Stimulated activated memory B cell treated with anti-CD40 and anti-IgM and Interleukin-4, amounts not matched to agents 10 μg/mL and 1 μg/mL and 100 μg/mL, for 72 hours (primary cell): ENCODE measurements at places on chromosomes 13 and 19.

DNA sequence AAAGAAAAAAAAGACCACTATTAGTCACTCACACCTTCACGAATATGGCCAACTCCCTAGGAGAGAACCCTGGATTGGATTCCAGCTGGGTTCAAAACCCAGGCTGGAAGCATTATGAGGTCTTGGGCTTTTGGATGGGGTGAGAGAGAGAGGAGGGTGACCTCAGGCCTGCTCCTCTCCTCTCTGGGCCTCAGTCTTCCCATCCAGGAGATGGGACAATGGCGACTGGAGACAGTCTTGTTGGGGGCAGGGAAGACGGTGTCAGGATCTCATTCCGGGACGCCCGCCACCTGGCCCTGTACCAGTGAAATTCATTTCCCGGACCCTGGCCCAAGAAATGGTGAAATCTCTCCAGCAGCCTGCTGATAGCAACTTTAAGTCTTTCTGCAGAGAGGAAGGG, 26.3 kb downstream of the TINCR start:
- ATAC-seq, result no peak

DNA sequence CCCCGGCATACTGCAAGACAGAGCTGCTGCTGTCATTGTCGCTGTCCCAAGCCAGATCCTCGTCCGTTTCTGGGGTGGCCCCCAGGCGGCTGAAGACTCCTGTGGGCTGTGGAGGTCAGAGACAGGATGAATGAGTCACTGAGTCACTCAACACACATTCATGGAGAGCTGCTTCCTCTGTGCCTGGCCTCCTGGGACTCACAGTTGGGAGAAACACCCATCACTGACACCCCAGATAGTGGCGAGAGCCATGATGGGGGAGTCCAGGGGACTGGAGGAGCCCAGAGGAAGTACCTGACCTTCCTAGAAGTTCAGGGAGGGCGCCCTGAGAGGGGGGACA, 26.0 kb downstream of the C19orf47 start:
- no peak for ATAC-seq

- ATAC-seq, result no peak
These were observed 10.3 kb downstream of the RNF126 start for GRCh38 chr19:652467-653389.

GRCh38 chr19:52101866-52102562, 6.4 kb upstream of the ZNF841 start:
- no peak for ATAC-seq

- ATAC-seq, result no peak
These were observed 704.3 kb downstream of the FGF9 start for GRCh38 chr13:22375151-22375550.

GRCh38 chr13:39777527-39778061, 122.1 kb downstream of the COG6 start:
- peak; percentile 57 for ATAC-seq

GRCh38 chr13:108350579-108350978, 81.1 kb downstream of the TNFSF13B start:
- ATAC-seq, result no peak

- ATAC-seq, result no peak
These were observed 167.1 kb downstream of the PCDH9 start for GRCh38 chr13:67063036-67063435.

DNA sequence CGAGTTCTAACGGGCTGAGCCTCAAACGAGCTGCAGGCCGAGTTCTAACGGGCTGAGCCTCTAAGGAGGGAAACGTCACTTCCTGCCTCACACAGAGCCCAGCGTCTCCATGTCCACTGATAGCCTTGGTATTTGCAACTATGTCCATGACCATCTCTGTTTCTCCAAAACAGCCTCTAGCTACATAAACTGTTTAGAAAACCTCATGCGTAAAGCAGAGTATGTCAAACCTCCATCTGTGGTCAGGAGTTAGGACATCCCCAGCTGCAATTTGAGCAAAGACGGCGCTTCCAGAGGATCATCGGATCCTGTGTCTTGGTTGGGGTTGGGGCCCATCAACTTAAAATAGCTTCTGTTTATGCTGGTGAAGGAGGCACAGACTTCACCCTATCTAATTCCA, 20.8 kb downstream of the RASA3 start:
- no peak for ATAC-seq

DNA sequence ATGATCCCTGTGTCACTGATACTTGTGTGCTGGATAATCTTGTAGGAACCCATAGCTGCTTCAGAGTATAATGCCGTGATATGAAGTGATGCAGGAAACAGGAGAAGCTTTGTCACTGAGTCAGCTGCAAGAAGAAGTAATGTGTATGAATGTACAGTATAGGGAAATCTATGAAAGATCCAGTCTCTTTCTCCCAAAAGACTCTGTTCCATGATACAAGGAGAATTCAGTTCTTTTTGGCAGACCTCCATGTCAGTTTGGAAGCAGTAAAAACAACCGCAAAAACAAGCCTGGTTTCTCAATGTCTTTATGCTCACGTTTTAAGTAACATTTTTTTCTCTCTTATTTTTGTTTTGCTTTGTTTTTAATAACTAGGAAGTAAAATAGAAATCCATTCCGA, 33.9 kb downstream of the PCDH17 start:
- ATAC-seq, result no peak

GRCh38 chr19:55442372-55442961, 633 bp downstream of the SHISA7 start:
- ATAC-seq, result no peak

- ATAC-seq, result no peak
These were observed 224.8 kb downstream of the SPRY2 start for GRCh38 chr13:80116107-80116506.

GRCh38 chr13:94080527-94080926, 399.0 kb downstream of the DCT start:
- ATAC-seq, result no peak

DNA sequence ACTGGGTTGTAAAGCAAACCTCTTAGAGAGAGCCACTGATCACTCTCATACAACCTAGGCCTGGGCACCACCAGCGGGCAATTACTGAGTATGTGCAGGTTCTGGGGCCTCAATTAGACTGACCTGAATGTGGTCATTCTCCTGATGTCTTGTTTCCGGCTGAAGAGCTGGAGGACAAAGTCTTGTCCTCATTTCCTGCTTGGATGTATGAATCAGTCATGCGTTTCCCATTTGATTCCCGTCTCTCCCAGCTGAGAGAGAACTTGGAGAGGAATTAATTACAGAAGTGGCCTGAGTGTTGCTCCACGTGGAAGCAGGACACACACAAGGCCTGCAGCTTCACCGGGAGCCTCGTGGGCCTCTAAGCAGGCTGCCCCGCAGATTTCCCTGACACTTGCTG, 799.3 kb upstream of the ARGLU1 start:
- ATAC-seq, result no peak

DNA sequence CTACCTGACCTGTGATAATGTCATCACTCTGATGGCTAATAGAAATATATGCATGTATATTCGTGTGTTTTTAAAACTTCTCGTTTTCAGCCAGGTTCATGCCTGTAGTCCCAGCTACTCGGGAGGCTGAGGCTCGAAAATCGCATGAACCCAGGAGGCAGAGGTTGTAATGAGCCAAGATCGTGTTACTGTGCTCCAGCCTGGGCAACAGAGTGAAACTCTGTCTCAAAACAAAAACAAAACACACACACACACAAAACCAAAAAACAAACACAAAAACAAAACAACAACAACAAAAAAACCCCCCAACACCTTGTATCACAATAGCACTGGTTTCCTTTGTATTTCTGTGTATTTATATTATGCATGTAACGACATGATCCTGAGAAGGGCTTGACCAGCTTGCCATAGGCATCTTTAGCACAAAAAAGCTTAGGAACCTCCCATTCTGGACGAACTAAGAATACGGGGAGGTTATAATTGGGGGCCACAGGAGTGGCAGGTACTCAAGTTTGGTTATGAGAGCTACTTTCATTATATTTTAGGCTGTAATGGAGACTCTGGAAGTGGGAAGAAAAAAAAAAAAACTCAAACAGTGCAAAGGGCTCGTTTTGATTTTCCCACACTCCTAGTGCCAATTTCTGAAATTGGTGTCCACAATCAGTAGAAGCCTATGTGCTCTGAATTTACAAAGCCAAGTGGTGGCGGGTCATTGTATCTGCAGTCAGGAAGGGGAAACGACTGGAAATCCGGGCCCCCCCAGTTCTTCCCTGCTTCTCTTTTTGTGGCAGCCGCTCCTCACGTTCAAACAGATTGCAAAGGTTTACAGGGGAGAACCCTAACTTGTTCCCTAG, 1.2 kb upstream of the ACP7 start:
- ATAC-seq, result no peak

DNA sequence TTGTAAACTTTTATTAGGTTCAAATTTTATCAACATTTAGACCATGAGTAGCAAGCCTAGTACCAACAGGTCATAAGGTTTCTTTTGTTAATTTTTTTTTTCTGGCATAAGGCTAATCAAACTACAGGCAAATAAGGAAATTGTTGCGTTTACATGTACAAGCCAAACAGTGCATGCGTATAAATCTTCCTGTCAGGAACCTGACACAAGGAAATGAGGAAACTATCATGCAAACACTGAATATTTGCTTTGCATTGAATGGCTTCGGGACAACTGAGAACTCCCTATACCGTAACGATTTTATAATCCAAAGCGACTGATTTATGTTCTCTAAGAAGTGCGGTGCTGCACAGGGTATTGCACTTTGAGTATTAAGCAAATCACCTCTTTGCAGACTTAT, 133.0 kb upstream of the TRPC4 start:
- no peak for ATAC-seq

DNA sequence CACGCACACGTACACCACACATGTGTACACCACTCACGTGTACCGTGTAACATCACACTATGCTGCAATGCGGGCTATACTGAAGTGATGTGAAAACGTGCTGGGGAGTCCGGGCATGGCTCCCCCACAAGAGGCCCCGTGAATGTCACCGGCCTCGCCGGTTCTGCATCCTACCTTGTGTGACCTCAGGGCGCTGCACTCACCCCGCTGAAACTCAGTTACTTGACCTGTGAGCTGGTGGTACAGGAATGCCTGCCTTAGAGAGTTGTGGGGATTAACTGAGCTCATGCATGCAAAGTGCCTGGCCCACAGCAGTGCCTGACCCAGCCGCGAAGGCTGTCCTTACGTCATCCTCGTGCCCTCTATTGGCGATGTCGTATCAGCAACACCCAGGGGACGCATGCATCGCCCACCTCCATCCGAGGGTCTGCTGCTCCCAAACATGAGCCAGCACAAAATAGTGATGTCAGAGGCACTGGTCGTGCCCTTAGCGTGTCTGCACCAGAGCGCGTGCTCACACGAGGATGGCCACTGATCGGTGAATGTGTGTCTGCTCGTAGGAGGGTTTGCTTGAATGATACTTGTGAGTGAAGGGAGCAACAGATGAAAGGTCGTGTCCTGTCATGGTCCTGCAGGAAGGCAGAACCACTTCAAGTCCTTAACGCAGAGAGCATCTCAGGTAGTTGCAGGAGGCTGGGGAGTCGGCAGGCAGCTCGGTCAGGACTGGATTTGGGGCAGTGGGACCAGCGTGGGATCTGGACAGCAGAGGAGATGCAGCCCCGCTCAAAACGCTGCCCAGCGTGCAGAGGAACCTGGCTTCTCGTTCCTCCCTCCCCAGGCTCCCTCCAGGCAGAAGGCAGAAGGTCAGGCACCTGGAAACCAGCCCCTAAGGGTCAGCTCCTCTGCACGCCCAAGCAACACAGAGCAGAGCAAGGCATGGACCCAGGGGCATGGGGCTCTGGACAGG, 126.2 kb upstream of the SPACA7 start:
- no peak for ATAC-seq

- no peak for ATAC-seq
These were observed 6.8 kb upstream of the ZNF429 start for GRCh38 chr19:21498651-21499050.

DNA sequence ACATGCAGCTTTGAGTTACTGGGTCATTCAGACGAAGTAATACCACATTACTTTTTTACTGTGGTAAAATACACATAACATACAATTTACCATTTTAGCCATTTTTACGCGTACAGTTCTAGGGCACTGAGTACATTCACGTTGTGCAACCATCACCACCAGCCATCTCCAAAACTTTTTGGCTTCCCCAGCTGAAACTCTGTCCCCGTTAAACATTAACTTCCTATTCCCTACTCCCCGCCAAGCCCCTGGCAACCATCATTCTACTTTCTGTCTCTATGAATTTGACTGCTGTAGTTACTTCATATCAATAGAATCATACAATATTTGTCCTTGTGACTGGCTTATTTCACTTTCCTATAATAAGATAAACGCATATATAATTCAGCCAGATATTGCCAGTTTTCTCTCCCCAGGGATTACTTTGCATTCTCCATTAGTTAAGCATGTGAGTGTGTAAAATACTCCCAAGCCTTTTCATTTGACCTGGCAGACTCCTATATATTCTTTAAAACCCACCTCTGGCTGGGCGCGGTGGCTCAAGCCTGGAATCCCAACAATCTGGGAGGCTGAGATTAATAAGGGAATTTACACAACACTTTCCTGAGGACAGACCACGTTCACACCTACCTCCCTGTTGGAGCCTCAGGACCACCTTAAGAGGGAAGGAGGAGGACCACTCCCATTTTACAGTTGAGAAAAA, 10.0 kb upstream of the CYP4F22 start:
- no peak for ATAC-seq

DNA sequence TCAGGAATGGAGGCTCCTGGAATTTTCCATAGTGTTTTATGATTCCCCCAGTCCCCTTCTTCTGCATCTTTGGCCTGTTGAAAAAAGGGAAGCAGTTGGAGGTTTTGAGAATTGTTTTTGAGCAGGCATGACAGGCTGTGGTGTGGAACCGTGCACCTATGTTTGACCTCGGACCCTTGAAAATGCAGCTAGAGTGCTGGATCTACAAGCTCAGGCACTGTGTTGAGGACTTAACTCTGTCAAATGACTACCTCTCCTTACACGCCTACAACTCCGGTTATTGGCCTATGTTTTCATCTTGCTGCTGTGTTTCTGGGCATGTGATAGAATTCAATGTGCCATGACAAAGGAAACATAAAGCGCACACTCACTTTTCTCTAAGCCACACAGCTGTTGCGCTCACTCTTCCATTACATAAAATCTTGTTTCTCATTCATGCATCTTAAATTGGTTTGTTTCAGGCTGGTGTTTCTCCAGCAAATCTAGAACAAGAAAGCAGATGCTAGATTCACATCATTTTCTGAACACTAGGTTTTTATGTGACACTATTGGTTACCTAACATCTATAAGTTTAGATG, 616.6 kb downstream of the FGF9 start:
- ATAC-seq, result no peak

- no peak for ATAC-seq
These were observed 801.5 kb upstream of the SPRY2 start for GRCh38 chr13:81142306-81142999.

DNA sequence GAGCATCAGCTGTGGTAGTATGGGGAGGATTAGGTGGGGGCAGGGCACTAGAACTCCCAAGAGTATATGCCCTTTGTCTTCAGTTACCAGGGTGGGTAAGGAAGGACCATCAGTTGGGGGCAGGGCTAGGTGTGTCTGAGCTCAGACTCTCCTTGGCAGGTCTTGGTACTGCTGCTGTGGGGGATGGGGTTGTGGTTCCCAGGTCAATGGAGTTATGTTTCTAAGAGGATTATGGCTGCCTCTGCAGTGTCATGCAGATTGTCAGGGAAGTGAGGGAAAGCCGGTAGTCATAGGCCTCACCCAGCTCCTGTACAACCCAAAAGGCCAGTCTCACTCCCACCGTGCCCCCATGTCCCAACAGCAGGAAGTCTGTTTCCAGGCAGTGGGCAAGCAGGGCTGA, 8.8 kb upstream of the ZNF578 start:
- ATAC-seq, result no peak
